ENCODE measurements at places on chromosomes 2 and 18. TPM values are rescaled to one million over a fixed set of nuclear protein-coding genes. Genes with fewer than 3 reads are reported as not detected.

The ROCK2 gene
- total RNA-seq: 16.5 TPM

The TMEM17 gene
- total RNA-seq: 1.3 TPM

The DTNB gene
- 4.2 TPM for total RNA-seq

The CAVIN2 gene
- 16.9 TPM for total RNA-seq

The ATP6V1C2 gene
- not detected for total RNA-seq

The EN1 gene
- 0.32 TPM for total RNA-seq

The NRP2 gene
- 35.7 TPM for total RNA-seq

The ANKRD30BL gene
- total RNA-seq: not detected

The ALPG gene
- not detected for total RNA-seq

The SPATA3 gene
- total RNA-seq: not detected

The AOX1 gene
- 23.7 TPM for total RNA-seq

The SLC23A3 gene
- 1.4 TPM for total RNA-seq

The GPR17 gene
- total RNA-seq: not detected

The GALR1 gene
- total RNA-seq: not detected

The ACTG2 gene
- 3.5 TPM for total RNA-seq

The TMEM200C gene
- total RNA-seq: 2.5 TPM

The RGPD4 gene
- total RNA-seq: not detected

The SKA1 gene
- 3.7 TPM for total RNA-seq

The LIMS3 gene
- total RNA-seq: 0.48 TPM

The GPR45 gene
- total RNA-seq: not detected

The VWC2L gene
- total RNA-seq: not detected

The RAB3GAP1 gene
- 24.8 TPM for total RNA-seq

The FZD7 gene
- 30.3 TPM for total RNA-seq

The FKBP1B gene
- total RNA-seq: 20.7 TPM

The TRPM8 gene
- total RNA-seq: not detected

The C2orf78 gene
- total RNA-seq: not detected

The KYNU gene
- 4.4 TPM for total RNA-seq

The EPB41L5 gene
- 11.8 TPM for total RNA-seq

The GCG gene
- total RNA-seq: not detected

The SERPINB5 gene
- total RNA-seq: 1.8 TPM

The SP5 gene
- not detected for total RNA-seq

The TUBA3E gene
- not detected for total RNA-seq

The PMAIP1 gene
- 43.3 TPM for total RNA-seq

The CDK15 gene
- 0.24 TPM for total RNA-seq

The POLR1A gene
- total RNA-seq: 17.3 TPM

The NPAS2 gene
- total RNA-seq: 10.9 TPM

The MERTK gene
- total RNA-seq: 2.7 TPM

The APCDD1 gene
- 20.5 TPM for total RNA-seq

The ATIC gene
- total RNA-seq: 57.2 TPM

The LBX2 gene
- total RNA-seq: 0.64 TPM

The BOLL gene
- total RNA-seq: 0.08 TPM

The CERKL gene
- not detected for total RNA-seq

The METAP1D gene
- total RNA-seq: 6.3 TPM

The IL36RN gene
- not detected for total RNA-seq

The EXOC6B gene
- total RNA-seq: 14.3 TPM

The NEB gene
- total RNA-seq: 1.9 TPM

The ANO7 gene
- 1.4 TPM for total RNA-seq

The ANKRD36B gene
- total RNA-seq: 7.6 TPM

The NYAP2 gene
- under 0.01 TPM for total RNA-seq

The INPP5D gene
- 0.65 TPM for total RNA-seq

The GRP gene
- not detected for total RNA-seq

The PLGLB2 gene
- total RNA-seq: 0.32 TPM

The CFAP65 gene
- total RNA-seq: not detected

The DIPK1C gene
- total RNA-seq: not detected

The SOWAHC gene
- total RNA-seq: 16.3 TPM

The TNS1 gene
- 78.2 TPM for total RNA-seq
